Cardiac muscle cell (in vitro differentiated cells and primary cell): ENCODE measurements at places on chromosomes 7 and 10. TPM values are rescaled to one million over a fixed set of nuclear protein-coding genes. Genes with fewer than 3 reads are reported as not detected.
A peak's percentile ranks its signal among the peaks of the same experiment; 100 is the strongest.

DNA sequence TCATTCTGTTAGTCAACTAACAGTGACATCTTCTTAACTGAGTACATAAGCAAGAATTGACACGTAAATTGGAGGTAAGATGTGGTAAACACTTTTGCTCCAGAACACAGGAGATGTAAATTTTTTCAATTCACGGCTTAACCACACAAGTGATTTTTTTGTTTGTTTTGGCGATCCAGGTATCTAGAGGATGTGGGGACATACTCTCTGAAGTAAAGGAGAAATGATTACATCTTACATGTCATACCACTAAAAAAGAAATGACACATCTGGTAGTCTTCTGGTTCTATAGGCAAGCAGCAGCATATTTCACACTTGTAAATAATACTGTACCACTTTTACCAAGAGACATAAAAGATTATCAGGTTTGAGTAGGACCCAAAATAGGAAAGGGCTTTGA, 200.3 kb upstream of the ZWINT start:
- no peaks in the 10 kb centered on the region for H3K36me3 ChIP-seq
- no peak for DNase-seq
- no peak overlapping the region for H3K4me3 ChIP-seq
- H3K27me3 ChIP-seq: no peaks in the 10 kb centered on the region
- H3K27ac ChIP-seq: no peak overlapping the region

DNA sequence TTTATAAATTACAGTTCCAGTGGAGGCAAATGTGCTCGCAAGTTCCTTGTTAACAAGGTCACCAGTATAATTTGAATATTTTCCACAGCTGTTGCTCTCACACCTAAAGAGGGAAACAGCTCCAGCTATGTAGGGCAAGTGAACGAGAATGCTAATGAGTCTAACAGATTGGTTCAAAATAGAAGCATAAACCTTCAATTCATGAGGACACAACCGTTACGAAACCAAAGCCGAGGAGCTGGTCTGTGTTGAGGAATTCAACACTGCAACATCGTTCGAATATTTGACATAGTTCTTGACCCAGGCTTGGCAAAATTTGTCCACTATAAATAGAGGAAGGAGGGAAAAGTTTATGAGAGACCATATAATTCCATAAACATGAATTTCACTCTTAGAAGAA, 161.3 kb downstream of the KLF6 start:
- H3K4me1 ChIP-seq: no peaks in the 10 kb centered on the region
- peak; percentile 3 for DNase-seq
- H3K27ac ChIP-seq: no peak overlapping the region
- no peaks in the 10 kb centered on the region for H3K27me3 ChIP-seq
- no peak overlapping the region for H3K4me3 ChIP-seq
- no peaks in the 10 kb centered on the region for H3K36me3 ChIP-seq

GRCh38 chr7:8251195-8251594, 10.8 kb downstream of the ICA1 start:
- no peak overlapping the region for H3K27ac ChIP-seq
- DNase-seq: no peak
- H3K4me1 ChIP-seq: no peaks in the 10 kb centered on the region
- no peaks in the 10 kb centered on the region for H3K36me3 ChIP-seq

DNA sequence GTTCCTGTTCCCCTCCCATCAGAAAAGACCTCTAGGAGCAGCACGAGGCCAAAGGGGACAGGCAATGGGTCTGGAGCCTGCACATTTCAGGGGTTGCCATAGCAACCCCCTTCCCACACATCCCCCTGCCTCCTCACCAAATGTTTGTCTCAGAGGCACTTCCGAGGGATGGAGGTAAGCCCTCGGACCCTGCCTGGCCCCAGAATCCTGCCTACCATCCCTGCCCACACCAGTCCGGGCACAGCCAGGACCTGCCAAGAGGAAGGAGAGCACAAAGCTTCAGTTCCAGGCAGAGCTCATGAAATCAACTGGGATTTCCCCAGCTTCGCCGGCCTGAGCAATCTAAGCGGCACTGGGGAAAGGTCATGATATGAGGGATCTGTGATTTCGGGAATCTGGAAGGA, 175.0 kb upstream of the PLXNA4 start:
- H3K36me3 ChIP-seq: no peaks in the 10 kb centered on the region
- no peak overlapping the region for H3K27ac ChIP-seq
- no peak overlapping the region for H3K4me3 ChIP-seq
- no peaks in the 10 kb centered on the region for H3K27me3 ChIP-seq
- peak; percentile 66 for DNase-seq

DNA sequence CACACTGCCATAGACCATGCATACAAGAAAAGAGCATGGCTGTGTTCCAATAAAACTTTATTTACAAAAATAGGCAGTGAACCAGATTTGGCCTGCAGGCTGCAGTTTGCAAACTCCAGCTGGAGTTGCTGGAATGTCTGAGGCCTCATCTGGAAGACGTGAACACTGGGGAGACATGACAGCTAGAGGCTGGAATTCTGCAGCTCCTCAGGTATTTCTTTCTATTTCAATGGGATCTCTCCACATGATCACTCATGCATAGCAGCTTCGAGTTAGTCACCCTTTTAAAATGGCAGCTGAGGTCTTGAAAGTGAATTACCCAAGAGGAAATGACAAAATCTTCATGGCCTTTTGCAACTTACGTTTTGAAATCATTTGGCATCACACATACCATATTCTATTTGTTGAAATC, 52.6 kb upstream of the BET1 start:
- peaks cover 16% of the 10 kb centered on the region for H3K4me1 ChIP-seq
- no peak overlapping the region for H3K4me3 ChIP-seq
- no peaks in the 10 kb centered on the region for H3K36me3 ChIP-seq
- no peaks in the 10 kb centered on the region for H3K27me3 ChIP-seq

DNA sequence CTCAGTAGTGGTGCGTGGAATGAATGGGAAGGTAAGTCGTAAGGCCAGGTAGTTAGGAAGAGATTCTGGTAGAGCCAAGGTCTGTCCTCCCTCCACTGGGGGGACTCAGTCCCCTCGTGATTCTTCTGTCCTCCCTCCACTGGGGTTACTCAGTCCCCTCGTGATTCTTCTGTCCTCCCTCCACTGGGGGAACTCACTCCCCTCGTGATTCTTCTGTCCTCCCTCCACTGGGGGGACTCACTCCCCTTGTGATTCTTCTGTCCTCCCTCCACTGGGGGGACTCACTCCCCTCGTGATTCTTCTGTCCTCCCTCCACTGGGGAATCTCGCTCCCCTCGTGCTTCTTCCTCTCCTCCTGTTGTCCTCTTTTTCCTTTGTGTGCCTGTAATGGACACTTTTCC, 125.1 kb downstream of the CELF2 start:
- peaks cover 36% of the 10 kb centered on the region for H3K4me1 ChIP-seq
- H3K4me3 ChIP-seq: no peak overlapping the region
- H3K27ac ChIP-seq: no peak overlapping the region
- H3K36me3 ChIP-seq: no peaks in the 10 kb centered on the region
- DNase-seq: no peak

DNA sequence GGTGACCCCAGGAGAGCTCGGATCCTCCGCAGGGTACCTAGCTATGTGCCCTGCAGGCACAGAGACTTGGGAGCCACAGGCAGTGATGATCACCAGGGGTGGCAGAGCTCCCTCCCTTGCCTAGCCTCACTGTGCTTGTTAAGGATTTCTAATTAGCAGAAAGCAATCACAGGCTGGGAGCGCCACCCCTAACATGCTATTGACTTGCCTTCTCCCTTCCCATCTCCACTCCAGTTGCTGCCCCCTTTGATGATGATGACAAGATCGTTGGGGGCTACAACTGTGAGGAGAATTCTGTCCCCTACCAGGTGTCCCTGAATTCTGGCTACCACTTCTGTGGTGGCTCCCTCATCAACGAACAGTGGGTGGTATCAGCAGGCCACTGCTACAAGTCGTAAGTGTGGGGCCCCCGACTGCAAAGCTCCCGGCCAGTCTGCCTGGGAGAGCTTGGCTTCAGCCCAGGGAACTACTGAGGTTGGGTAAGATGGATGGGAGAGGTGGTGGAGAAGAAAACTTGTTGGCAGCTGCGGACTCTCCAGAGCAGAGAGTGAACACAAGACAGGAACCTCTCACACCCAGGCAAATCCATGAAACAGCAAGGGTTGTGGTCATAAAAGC, 1.2 kb downstream of the PRSS1 start:
- no peaks in the 10 kb centered on the region for H3K36me3 ChIP-seq
- H3K27ac ChIP-seq: no peak overlapping the region
- H3K4me3 ChIP-seq: no peak overlapping the region
- no peaks in the 10 kb centered on the region for H3K4me1 ChIP-seq
- no peak for DNase-seq

CCDC136 gene
- 12.6 and 26.4 TPM in 2 replicates for total RNA-seq

PVRIG gene
- total RNA-seq: 0.15 TPM in 1 of 2 replicates, not detected in the other
